ENCODE measurements at places on chromosomes 12 and 14.

DNA sequence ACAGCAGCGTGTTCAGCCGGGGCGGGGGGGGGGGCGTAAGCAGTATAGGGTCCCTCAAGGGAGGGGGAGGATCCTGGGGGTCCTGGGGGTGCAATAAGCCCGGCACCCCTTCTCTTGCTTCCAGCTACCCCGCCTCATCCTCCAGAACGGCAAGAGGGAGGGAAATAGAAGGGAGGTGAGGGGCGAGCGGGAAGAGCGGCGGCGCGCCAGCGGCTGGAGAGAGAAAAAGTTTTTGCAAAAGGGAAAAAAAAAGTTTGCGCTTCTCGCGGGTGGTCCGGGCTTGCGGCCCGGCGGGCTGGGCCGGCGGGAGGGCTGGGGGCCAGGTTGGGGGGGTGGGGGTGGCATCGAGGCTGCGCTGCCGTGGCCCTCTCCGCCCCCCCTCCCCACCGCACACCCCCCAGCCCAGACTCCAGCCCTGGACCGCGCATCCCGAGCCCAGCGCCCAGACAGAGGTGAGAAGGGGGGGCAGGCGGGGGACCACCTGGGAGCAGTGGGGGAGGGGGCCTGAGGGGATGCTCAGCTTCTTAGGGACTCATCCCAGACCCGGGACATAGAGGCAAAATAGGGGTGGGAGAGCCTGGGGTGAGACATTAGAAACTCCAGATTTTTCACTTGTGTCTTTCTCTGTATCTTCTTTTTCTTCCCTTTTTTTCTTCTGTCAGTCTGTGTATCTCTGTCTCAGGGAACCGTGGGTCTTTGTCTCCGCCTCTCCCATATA is at the start of gene GLI1:
Gene GLI1 (plus strand): TSS at position 36 of the 718 bp plus-strand sequence. CDS start 3,907 bp downstream, outside the sequence.
- DNase-seq, result no peak

GRCh38 chr12:31222620-31223222 is 103.2 kb downstream of the SINHCAF start:
- DNase-seq, result no peak

GRCh38 chr14:34684578-34684977 is 29.8 kb downstream of the CFL2 start:
- DNase-seq, result no peak

GRCh38 chr14:90820958-90821357 is 4.7 kb upstream of the TTC7B start:
- DNase-seq, result peak; percentile 39
